ENCODE measurements at places on chromosomes 2 and 18.

DNA sequence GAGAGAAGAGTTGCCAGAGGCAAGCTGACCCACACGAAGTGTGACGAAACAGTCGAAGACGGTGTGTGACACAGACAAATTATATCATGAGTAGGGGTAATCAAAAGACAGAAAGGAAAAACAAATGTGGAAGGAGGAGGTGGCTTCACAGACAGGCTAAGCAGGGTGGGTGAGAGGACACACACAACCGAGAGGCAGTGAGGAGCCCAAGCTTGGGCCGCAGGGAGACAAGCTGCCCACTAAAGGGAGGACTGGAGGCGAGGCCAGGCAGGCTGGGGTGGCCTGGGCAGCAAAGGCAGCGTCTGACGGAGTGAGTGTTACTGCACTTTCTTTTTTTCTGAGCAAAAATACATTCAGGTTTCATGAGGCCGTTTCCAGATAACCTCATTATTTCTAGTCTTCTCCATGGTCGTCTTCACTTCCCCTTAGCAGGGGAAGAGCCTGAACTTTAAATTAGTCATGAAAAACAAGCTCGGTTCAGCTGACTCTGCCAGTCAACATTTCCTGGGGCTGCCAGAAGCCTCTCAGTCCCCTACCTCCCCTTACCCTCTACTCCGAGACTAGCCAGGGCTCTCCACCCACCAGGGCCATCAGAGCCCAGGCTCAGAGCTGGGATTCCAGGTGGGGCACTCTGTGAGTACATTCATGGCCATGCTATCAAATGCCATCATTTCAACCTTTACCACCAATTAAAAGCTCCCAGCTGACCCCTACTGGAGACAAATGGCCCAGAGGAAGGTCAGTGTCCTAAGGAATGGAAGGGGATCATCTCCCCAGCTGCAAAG lies 13.8 kb upstream of the ZFP36L2 start:
- DNase-seq, result no peak

DNA sequence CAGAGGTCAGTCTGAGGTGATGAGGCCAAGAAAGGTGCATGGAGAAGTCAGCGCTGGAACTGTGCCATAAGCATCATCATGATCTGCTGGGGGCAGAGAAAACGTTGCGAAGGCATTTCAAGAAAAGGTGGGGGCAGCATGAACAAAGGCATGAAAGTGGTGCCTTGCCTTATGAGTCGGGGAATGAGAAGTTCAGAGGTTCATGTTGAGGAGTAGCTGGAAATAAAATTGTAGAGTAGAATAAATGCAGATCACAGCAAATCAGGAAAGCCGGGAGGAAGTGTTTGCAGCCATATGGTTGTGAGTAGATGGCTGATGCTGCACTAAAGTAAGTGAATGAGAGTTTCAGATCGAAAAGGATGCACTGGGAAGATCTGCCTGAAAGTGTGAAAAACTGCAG lies 72.1 kb upstream of the ARL5A start:
- no peak for DNase-seq

DNA sequence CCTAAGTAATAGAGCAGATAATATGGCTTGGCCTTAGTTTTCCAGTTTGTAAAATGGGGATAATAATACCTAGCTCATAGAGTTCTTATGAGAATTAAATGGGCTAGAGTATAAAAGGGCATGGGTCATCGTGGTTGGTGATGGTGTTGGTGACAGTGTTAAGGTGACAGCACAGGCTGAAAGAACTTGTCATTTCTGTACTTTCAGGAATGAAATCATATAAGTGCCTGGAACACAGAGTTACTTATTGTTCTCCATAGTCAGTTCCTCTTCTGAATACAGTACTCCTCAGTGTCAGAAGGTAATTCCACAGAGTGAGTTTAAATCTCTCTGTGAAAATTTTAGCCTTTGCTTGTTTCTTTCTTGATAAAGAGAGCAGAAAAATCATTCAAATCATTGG lies 42.4 kb downstream of the KIF5C start:
- no peak for DNase-seq

DNA sequence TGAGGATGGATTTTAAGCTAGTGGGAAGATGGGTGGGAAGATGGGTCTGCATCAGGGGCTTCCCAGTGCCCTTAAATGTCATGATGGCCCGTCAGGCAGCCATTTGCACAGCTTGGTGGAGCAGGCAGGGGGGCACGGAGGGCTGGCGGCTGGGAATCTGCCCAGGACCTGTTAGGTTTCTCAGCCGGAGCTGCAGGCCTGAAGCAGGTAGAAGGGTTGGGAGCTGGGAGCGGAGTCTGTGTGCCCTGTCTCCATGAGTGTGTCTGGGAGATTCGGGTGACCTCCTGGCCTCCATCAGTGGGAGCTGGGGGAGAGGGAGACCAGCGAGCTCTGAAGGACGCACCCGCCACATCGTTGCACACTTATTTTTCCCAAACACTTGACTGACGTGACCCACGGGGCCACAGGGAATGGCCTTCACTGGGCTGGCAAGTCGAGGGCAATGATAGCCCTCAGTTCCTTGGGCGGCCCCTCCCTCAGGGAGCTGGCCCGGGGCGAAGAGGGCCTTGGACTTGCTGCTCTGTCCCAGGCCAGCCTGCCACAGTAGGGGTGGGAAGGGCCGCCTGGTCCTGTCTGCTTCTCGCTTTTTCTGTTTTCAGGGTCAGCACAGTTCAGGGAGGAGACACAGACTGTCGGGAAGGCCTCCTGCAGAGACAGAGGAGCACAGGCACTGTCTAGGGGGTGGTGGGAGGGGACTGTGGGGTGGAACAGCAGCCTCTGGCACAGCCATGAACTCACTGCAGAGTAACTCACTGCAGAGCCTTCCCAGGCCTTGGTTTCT lies 236.8 kb downstream of the ZBTB7C start:
- DNase-seq, result no peak

DNA sequence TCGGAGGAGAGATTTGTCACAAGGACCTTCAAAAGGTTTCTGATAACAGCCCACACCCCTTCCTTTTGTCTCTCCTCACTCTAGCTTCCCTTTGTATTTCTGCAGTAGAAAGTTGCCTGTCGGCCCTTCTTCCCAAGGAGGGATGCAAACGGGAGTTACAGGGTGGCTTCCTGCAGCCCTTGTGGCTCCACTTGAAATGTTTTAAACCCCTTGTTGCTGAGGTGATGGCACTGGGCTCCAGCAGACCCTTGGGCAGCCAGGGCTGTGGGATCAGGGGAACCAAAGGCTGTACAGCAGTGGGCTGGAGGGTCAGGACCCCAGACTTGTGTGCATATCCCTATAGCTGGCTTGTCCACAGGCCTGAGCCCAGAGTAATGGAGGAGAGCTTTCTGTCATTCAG lies 62.1 kb downstream of the COA5 start:
- no peak for DNase-seq

DNA sequence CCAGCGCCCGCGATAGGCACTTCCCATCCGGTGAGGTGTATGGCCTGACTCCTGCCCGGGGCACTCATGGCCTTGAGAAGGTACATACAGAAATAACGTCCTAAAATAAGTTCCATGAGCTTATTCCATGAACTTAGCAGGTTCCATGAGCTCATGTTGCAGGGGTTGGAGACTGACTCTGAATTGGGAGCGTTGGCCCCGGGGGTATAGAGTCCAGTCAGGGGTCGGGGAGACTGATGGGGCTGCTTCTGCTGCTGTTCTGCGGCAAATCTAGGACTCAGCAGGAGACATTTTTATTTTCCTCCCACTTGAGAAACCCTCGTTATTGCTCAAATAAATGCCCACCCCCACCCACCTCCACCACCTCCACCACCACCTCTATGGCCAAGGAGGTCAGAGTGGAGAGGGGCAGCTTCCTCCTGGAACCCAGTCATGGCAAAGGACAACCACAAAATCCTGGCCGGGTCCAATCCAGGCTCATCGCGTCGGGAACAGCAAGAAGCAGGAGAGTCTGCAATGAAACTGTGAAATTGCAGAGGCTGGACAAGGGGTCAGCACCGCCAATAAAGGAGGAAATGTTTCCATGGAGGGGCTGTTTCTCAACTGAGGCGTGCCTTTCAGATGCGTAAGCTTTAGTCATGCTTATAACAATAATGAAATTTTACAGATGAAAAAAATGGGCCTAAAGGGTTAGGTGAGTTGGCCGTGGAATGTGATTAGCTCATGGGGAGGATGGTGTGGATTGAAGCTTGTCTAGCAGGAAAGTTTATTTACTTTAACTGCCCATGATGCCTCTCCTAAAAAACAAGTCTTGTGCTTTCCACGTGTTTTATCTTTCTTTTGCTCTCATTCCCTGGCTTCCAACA lies 136.6 kb upstream of the ALKAL2 start:
- no peak for DNase-seq

GRCh38 chr2:119208791-119209203 lies 14.8 kb upstream of the STEAP3 start:
- no peak for DNase-seq

DNA sequence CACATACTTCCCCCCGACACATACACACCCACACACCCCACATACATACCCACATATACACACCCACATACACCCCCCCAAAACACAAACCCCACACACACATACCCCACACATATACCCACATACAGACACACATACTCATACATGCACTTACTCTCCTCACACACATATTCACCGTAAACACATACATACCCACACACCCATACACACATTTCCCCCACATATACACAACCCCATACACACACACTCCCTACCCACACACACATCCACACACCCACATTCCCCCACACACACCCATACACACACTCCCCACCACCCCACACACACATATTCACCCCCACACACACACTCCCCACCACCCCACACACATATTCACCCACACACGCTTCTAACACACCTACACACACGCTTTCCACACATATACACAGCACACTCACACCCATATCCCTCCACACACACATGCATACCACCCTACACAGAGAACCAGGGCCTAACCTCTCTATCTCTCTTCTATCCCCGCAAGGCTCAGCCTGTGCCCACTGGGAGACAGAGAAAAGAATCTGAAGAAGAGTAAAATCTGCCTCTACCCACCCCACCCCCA lies 182.4 kb upstream of the ETAA1 start:
- DNase-seq, result no peak

- DNase-seq, result no peak
Measured at GRCh38 chr18:25167612-25168410, 184.2 kb downstream of the ZNF521 start.

- peak; percentile 35 for DNase-seq
Measured at GRCh38 chr2:73987109-73987947, 2.6 kb downstream of the TET3 start.

GRCh38 chr2:190527214-190527613 lies 7.3 kb downstream of the NEMP2 start:
- no peak for DNase-seq

- DNase-seq, result no peak
Measured at GRCh38 chr2:102142829-102143449, 393 bp downstream of the IL1R1 start.

GRCh38 chr2:133773854-133774653 lies 205.8 kb upstream of the NCKAP5 start:
- DNase-seq, result no peak

GRCh38 chr18:74617486-74617885 lies 19.8 kb downstream of the ZNF407 start:
- DNase-seq, result no peak

DNA sequence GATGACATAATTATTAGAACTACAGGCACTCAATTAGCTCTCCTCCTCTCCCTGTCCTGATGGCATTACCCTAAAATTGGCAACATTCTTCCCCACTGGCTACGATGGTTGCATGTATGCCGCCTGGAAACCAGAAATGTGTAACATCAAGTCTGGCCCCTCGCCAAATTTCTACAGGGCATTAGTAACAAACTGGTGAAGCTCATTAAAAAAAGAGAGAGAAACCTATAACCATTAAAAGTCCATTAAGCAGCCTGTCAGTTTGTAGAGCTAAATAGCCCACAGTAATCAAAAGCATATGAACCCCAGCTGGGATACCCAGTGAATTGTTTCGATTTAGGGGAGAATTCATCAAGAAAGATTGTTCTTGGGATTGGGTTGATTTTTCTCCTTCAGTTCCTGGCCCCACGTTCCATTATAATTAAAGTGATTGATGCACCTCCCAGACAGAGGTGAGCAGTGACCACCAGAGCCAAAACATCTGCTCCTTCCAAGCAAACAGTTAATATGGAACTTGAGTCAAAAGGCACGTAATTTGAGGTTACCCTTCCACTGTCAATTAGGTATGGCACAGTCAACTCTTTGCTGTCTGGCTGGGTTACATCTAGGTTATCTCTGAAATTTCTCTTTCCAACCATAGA lies 208.6 kb downstream of the C1D start:
- DNase-seq, result no peak

DNA sequence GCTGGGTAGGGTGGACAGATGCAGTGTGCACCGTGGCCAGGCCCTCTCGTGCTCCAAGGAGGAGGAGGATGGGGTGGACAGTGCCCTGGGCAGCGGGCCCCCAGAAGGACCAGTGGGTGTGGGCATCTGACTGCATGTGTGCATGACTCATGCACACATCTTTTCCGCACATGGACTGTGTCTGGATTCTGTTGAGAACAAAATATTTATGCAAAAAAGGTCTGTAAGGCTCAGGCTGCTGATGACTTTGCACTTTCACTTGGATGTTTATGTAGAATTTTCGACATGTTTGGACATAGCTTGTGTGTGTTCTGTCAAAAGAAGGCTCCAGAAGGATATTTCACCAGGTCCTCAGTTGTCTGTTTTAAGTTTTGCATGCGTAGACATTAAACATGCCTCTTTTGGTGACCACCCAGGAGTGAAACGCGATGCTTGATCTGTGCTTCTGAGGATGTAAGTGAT lies 45.6 kb downstream of the MTCL1 start:
- no peak for DNase-seq

GRCh38 chr18:32598144-32598543 lies 127.5 kb upstream of the GAREM1 start:
- DNase-seq, result no peak

- no peak for DNase-seq
Measured at GRCh38 chr18:24678626-24679025, 218.2 kb downstream of the HRH4 start.

DNA sequence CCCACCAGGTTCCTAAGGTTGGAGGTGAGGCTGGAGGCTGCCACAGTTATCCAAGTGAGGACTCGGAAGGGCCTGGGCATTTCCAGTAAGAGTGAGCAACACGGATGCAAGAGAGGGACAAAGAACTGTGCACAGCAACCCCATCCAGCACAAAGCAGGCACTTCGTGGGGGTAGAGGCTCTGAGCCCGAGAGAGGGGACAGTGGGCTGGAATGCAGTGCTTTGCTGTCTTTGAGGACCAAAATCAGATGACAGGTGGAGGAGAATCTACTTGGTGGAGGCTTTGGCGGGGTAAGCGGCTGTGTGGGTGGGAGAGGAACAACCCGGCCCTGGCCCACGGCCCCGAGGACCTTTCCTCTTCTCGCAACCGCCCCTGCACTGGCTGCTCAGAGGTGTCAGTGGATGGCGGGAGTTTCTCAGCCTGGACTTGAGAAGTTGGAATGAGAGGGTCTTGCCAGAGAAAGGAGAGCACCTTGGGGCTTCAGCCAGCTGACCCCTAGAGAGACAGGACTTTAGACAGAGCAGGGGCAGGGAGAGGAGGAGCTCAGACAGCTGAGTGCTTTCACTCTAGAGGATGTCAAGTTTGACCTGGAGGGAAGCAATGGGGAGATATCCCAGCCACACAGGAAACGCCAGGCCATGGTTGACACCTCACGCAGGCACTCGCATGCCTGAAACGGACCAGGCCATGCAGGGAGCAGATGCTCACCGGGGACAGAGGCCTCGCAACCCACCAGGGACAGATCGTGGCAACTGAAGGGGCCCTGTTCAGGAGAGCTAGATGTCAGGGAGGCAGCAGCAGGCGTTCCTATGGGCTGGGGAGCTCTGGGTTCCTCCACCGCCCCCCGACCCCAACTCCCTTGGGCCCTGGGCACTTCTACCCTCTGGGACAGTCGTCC lies 11.6 kb downstream of the RAMP1 start:
- DNase-seq, result no peak
